Aorta (tissue), 5 donors: ENCODE measurements at places on chromosomes 3 and 15.

DNA sequence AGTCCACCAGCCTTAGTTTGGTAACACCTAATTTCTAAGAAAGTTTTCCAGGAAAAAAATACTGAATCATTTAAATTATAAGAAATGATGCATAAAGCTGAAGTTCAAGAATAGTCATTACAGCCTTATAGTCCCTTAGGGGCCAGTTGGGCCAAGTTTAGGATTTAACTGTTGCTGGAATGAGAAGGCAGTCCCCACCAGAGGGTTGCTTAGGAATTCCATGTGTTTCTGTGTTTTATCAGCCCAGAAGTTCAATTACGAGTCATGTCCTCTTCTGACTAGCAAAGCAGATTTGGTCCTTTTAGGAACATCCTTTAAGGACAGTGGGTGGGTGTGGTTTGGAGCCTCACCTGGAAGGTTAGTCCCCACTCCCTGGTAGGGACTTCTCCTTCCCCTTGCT, 57.0 kb upstream of the NR2E3 start:
- H3K4me1 ChIP-seq: peaks cover 2% of the 10 kb centered on the region
- no peaks in the 10 kb centered on the region for H3K36me3 ChIP-seq
- no peak overlapping the region for H3K27ac ChIP-seq
- H3K27me3 ChIP-seq: no peaks in the 10 kb centered on the region
- H3K4me3 ChIP-seq: no peak overlapping the region
- no peak for DNase-seq

DNA sequence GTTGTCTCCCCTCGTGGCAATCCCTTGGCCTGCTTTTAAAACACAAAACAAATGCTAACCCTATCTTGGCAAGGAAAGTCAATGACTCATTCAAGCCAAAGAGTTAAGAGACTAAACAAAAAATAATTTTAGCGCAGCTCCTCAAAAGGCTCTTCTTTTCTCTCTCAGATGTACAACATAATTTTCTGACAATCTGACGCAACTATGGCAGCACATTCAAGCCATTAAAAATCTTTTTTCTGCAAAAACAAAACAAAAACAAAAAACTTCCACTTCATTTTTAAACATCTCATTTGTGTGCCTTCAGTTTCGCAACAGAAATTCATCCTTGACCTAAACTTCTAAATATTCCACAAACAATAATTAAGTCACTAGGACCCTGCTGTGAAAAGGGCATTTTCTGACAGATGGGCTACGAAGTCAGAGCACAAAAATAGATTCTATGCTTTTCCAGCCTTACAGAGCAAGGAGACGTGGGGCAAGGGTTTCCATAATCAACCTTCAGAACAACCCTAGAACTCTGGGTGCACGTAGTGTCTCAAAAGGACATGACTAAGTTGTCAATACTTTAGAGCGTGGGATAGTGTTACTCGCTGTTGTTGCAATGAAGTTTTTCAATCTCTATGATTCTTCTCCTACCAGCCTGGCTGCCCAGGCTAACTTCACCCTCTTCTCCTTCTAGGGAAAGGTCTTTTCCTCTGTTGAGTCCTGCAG, 84.3 kb downstream of the MB21D2 start:
- H3K27ac ChIP-seq: no peak overlapping the region
- no peaks in the 10 kb centered on the region for H3K27me3 ChIP-seq
- no peak overlapping the region for H3K4me3 ChIP-seq

DNA sequence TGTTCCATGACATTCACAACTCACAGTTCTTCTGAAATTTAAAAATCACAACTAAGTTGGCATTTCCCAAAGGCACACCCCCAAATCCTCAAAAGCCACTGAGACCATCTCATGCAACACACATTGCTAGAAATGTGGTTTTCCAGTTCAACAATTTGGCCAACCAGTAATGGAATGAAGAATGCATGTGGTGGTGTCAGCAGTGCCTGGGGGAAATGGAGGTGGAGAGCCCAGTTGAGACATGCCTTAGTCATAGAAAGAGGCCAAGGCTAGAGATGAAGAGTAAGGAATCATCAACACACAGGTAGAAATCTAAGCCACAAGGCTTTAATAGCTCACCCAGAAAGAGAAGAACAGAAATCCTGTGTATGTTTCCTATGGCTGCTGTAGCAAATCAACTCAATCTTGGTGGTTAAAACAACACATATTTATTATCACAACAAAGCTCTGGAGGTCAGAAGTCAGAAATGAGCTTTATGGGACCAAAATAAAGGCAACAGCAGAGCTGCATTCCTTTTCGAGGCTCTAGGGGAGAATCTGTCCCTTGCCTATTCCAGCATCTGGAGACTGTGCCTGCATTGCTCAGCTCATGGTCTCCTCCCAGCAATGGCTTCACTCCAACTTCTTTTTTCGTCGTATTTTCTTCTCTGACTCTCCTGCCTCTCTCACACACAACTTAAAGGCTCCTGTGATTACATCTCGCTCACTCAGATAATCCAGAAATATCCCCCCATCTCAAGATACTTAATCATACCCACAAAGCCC, 54.0 kb downstream of the SNTN start:
- no peak overlapping the region for H3K27ac ChIP-seq
- H3K36me3 ChIP-seq: no peaks in the 10 kb centered on the region
- H3K4me1 ChIP-seq: no peaks in the 10 kb centered on the region
- no peak overlapping the region for H3K4me3 ChIP-seq

GRCh38 chr3:196397941-196398340, 34.3 kb downstream of the UBXN7 start:
- no peaks in the 10 kb centered on the region for H3K27me3 ChIP-seq

GRCh38 chr3:128076483-128077201, 24.4 kb downstream of the SEC61A1 start:
- H3K4me3 ChIP-seq: peak overlapping the region; percentile 16
- H3K4me1 ChIP-seq: no peaks in the 10 kb centered on the region
- H3K27ac ChIP-seq: no peak overlapping the region
- no peaks in the 10 kb centered on the region for H3K36me3 ChIP-seq

DNA sequence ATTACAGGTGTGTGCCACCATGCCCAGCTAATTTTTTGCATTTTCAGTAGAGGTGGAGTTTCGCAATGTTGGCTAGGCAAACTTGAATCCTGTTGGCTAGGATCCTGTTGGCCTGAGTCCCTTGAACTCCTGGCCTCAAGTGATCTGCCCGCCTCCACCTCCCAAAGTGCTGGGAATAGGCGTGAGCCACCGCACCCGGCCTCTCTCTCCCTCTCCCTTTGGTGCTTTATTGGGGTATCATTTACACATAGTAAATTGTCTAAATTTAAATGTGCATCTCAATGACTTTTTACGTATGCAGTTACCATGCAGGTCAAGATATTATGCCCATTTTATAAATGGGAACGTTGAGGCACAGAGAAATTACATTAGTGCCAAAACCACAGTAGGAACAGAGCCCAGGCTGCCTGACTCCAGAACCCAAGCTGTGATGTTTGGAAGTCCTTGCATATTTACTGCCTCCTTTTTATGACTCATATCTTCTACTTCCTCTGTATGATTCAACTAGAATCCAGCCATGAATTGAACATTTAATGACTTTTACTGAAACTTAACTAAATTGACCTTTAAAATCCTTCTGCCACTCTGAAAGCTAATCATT, 34.0 kb upstream of the RPP14 start:
- H3K4me3 ChIP-seq: no peak overlapping the region
- no peaks in the 10 kb centered on the region for H3K36me3 ChIP-seq
- DNase-seq: peak; percentile 71
- no peaks in the 10 kb centered on the region for H3K27me3 ChIP-seq
